ENCODE measurements at places on chromosomes 1 and 21. TPM values are rescaled to one million over a fixed set of nuclear protein-coding genes. Genes with fewer than 3 reads are reported as not detected.

- ATAC-seq: no peak
Measured at GRCh38 chr1:79859212-79859948, 852.9 kb upstream of the ADGRL4 start.

DNA sequence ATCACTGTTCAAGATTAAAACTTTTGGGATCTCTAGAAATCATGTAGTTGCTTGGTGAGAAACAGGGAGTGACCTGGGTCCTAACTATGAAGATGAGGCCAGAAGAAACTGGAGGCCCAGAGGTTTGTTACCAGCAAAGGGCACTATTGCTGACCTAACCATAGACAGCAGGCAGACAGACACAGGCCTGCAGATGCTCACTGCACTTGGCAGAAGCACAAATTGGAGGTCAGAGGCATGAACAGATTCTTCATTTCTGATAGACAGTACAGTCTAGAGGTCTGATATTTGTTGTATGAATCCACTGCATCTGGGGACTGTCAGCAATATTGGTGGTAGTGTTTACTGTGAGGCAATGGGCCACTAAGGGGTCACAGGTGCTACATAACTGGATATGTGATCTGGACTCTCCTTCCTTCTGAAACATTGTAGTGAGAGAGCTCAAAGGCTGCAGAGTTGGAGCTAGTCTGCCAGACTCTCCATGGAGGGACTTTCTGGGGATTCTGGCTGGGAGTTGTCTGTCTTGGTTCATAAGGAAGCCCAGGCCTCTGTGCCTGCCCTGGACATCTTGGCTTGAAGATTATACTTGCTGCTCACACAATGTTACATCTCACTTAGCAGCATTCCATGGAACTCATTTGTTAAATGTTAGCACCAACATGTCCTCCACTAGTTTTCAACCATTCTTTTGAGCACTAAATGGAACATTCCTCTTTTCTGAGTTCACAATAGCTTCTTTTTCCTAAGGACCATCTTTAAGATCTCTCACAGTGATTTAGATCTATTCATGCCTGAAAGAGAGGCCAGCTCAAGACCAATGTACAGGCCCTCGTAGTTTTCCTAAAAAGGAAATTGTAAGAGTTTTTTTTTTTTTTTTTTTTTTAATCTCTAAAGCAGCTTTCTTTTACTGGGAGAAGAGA, 26.9 kb upstream of the CCN1 start:
- peak; percentile 17 for ATAC-seq

Gene GUCA2A
- total RNA-seq: not detected

GRCh38 chr1:158818560-158818959, 12.6 kb upstream of the MNDA start:
- ATAC-seq: no peak

DNA sequence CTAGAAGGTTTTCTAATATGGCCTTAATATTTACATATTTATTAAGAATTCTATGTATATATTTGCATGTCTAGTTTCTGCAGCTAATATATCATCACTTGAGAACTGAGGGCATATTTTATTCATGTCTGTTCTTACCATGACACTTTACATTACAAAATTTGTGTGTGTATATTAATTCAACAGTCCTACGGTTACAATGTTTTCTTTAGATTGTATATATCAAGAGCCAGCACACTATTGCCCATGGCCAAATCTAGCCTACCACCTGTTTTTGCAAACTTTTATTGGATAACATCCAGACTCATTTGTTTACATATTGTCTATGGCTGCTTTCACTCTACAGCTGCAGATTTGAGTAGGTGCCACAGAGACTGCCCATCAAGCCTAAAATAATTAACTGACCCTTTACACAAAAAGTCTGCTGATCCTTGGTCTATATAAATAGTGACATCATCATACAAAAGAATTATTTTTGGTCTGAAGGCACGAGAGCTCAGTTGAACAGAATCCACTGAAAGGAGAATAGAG, 577.4 kb upstream of the PBX1 start:
- no peak for ATAC-seq

Gene ATP6V1G3
- not detected for total RNA-seq

Gene NBPF12
- 10.8 TPM for total RNA-seq

Gene PTGFR
- total RNA-seq: 42.8 TPM

Gene NME7
- 10.6 TPM for total RNA-seq

- peak; percentile 96 for ATAC-seq
Measured at GRCh38 chr1:202589190-202589930, 120.9 kb downstream of the SYT2 start.

DNA sequence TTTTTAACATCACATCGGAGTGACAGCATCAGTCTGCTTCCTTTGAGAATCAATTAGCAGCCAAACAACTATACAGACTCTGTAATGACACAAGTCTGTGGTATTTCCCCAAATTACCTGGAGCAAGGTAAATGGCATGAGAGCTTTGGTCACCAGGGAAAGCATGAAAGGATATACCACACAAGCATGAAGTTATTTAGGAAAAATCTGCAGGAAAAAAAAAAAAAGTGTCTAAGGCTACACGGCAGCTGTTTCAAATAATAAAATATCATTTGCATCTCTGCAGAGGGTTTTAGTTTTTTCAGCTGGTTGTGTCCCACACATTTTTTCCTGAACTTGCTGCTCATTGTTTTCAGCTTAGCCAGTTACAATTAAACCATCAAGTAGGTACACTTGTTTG, 234.7 kb downstream of the TTLL7 start:
- no peak for ATAC-seq

DNA sequence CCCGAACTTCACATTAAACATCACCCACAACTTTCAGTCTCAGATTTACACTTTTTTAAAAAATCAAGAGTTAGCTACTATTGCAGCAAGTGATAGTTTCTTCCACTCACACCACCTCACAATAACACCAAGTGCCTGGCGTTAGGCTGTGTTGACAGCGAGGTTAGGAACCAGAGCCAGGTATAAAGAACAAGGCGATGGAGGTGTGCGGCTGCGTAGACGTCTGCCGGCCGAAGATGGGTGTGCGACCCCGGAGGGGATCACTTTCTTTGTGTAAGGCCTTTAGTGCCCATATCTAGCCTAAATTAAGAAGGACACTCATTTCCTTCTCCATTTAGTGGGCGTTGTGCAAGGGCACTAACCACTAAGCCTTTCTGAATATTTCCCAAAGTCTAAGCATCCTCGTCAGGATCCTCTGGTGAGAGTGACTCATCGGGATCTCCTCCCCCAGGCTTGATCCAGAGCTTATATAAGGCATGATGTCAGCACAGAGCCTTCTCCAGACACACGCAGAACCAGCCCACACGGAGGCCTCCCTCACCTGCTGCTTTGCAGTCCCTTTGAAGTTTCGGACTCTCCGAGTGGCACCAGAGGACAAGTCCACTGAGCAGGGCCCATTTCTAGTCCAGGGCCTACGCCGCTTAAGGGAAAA, 11.8 kb downstream of the NHLH2 start:
- ATAC-seq: peak; percentile 86

DNA sequence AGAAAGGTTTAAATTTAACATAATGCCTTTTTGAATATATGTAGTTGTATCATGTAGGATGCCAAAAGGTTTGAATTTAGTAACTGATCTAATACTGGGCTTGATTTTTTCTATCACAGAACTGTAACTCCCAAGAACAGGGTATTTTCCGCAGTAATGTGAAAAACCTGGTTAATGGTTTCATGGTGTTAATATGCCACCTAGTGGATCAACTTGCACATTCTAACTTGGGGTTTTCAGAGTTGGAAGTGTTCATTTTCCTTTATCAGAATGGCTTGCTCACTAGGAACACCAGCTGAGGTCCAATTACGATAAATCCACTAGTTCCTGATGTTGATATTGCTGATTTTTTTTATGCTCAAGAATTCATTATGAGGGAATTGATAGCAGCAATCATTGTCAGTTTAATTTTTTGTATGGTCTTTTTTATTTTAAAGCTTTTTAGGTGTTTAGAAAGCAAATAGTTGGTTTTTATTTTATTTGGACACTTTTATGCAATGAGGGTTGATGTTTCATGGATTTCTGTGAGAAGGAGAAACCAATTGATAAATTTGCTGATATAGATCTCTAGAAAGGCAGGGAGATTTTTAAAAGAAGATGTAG, 157.2 kb downstream of the PLA2G4A start:
- ATAC-seq: peak; percentile 56

Gene MCL1
- 286 TPM for total RNA-seq

Gene TNNT2
- total RNA-seq: 0.94 TPM

Gene FALEC
- total RNA-seq: not detected

Gene TEDDM1
- total RNA-seq: not detected

- ATAC-seq: no peak
Measured at GRCh38 chr1:9121496-9122409, 7.1 kb downstream of the GPR157 start.

- ATAC-seq: no peak
Measured at GRCh38 chr1:208272311-208272710, 28.1 kb upstream of the PLXNA2 start.

DNA sequence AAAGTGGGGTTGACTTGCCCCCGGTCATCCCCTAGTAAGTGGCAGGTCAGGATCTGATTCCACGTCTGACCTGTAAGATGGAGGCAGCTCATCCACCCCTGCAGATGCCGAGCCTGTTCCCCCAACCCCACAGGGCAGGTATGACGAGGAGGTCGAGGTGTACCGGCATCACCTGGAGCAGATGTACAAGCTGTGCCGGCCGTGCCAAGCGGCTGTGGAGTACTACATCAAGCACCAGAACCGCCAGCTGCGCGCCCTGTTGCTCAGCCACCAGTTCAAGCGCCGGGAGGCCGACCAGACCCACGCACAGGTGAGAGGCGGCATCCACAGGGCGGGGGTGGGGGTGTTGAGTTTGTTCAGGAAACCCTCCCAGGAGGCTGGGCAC, 9.6 kb downstream of the TMEM201 start:
- ATAC-seq: no peak

DNA sequence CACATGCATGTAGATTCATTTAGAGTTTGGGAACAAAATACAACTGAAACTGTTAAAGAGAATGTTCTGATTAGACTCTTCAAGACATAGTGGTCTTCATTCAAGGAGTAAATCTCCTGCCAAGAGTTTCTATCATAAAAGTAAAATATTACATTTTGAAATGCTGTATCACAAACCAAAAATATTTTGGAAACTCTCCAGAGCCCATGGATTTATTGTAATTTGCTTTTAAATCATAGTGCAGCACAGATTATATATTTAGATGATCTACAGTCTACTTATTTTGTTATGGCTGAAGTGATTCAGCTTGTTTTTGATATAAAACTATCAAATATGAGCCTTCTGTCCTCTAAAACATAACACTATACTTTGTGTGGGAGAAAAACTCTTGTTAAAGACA, 105.3 kb downstream of the DISP1 start:
- ATAC-seq: no peak

- ATAC-seq: peak; percentile 66
Measured at GRCh38 chr1:18883636-18884418, 18.5 kb downstream of the ALDH4A1 start.

DNA sequence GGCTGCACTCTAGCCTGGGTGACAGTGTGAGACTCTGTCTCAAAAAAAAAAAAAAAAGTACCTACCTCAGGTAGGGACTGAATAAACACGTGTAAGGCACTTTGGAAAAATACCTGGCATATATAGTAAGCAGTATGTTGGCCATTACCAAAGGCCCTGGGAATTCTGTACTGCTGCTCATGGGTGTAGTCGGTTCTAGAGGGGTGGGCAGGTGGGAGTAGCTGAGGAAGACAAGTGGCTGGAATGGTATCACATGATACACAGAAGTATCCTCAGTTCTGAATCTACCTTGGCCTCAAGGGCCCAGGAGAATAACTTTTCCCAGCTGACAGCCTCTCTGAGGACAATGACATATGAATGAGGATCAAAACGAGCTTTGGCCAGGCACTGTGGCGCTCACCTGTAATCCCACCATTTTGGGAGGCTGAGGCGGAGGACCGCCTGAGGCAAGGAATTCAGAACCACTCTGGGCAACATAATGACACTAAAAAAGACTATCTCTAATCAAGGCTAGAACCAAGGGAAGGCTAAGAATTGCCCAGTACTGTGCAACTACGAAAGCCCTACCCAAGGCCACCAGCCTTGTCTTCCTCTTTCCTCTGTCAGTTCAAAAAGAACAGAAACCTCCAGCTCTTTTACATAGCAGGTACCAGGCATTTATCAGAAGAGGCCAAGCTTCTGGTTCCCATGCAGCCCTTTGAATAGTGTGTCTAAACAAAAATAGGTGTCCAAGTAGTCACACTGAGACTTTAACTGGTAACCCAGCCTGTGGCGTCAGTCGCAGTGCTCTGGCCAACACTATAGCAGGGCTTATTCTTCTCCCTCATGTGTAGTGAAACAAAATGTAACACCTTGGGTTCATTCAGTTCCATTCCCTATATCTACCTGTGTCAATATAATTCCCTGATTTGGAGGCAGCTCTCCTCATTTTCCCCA, 10.2 kb downstream of the MMACHC start:
- ATAC-seq: no peak

Gene PLEKHN1
- total RNA-seq: not detected

GRCh38 chr1:6464514-6464836, 1.5 kb downstream of the TNFRSF25 start:
- no peak for ATAC-seq

GRCh38 chr1:90879281-90879680, 142.6 kb downstream of the ZNF644 start:
- no peak for ATAC-seq

GRCh38 chr1:207840380-207840779, 70.5 kb downstream of the CD34 start:
- no peak for ATAC-seq

GRCh38 chr1:49213301-49213700, 436.6 kb upstream of the BEND5 start:
- ATAC-seq: no peak

Gene OR14K1
- not detected for total RNA-seq

DNA sequence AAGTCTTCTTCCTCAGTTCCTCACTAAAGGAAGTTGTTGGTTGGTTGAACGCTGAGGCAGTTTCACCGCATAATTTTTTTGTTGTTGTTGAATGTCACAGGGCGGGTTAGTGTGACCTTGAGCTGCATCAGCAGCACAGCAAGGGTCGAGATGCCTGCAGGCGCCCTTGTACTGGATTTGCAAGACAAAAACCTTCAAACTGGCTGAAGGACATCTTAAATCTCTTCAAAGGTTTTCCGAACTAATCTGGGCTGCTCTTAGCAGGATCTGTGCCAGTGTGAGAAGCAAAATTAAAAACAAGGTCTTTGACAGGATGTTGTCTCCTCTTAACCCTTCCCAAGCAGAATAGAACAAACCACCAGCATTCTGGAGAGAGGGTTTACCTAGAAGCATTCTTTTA, 59.4 kb downstream of the NRIP1 start:
- no peak for ATAC-seq

Gene ABCG1
- total RNA-seq: 17.6 TPM

Gene LEPR
- total RNA-seq: 11.0 TPM

Gene FMOD
- 19.3 TPM for total RNA-seq

Gene SLC25A33
- 9.6 TPM for total RNA-seq

DNA sequence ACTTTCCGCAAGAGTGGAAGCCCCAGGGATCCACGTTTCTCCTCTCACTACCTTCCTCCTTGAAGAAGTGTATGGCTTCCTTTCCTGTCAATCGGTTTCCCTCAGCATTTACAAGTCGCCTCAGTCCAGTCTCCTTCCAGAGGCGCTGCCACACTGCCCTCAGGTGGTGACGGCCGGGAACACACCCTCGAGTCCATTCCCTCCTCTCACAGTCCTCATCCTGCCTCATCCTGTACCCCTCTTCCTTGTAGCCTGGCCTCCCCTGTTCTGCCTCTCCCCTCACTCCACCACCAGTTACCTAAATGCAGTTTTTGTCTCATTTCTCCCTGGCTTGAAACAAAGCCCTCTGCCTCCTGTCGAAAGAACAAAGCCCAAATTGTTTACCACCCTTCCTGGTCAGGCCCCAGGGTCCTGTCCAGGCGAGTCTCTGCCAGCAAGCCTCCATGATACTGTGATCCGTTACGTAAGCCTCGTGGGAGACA, 23.2 kb upstream of the LSM10 start:
- ATAC-seq: peak; percentile 92

Measured in gastroesophageal sphincter (tissue), 4 donors.